ENCODE measurements at places on chromosomes 2 and 18. TPM values are rescaled to one million over a fixed set of nuclear protein-coding genes. Genes with fewer than 3 reads are reported as not detected.

The FBXO41 gene
- polyA plus RNA-seq, result 0.12 TPM

The PAIP2B gene
- polyA plus RNA-seq, result 6.3 TPM

DNA sequence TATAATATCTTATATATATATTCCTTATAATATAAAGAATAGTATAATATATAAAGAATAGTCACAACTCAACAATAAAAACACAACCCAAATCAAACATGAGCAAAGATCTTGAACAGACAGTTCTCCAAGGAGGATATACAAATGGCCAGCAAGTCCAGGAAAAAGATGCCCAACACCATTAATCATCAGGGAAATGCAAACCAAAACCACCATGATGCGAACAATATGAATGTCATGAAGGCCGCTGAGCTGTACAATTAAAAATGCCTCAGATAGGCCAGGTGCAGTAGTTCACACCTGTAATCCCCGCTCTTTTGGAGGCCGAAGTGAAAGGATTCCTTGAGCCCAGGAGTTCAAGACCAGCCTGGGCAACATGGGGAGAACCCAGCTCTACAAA is 58.9 kb downstream of the SLC35F5 start:
- no peak for DNase-seq

DNA sequence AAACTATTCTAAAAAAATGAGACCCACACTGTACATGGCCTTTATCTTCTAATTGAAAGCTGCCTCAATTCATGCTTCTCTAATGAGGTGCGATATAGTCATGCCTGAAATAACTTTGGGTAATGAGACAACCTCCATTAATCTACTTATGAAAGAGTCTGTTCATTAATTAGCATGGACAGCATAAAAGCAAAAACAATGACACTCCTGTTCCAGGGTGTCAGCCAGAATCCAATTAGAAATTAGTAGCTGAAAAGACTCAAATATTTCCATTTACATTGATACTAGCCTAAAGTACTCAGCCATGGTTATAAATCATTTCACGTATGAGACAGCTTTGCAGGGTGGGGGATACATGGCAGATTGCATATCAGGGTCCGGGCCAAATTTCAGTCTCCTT is 288.7 kb downstream of the AKAIN1 start:
- no peak for DNase-seq

GRCh38 chr18:74248595-74248994 is 43.2 kb downstream of the CYB5A start:
- DNase-seq, result no peak

- DNase-seq, result no peak
Measured at GRCh38 chr2:200809506-200810251, 2.0 kb upstream of the BZW1 start.

- DNase-seq, result no peak
Measured at GRCh38 chr2:60337142-60337497, 216.3 kb downstream of the BCL11A start.

DNA sequence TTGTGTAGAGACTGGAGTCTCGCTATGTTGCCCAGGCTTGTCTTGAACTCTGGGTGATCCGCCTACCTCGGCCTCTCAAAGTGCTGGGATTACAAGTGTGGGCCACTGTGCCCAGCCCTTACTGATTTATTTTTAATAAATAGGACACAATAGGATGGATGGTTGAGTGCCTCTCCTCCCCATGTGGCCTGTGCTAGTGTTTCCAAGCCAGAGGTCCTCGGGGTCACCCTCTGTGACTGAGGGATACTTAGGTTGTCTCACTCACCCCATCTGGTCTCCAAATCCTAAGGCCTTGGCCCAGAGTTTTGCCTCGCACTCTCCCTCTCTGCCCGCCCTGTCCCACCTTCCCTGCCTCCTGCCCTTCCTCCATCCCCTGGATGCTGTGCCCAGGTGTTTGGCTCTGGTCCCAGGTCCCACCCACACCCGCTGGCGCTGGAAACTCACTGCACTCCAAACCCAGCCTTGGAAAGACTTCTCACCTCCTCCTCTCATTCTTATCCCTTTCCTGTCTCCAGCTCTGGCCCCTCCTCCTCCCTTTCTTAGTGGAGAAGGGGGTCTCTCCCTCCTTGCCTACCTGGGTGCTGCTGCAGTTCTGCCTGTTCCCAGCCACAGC is 4.7 kb upstream of the ECEL1 start:
- no peak for DNase-seq

- no peak for DNase-seq
Measured at GRCh38 chr2:75022516-75022915, 64.1 kb downstream of the POLE4 start.

DNA sequence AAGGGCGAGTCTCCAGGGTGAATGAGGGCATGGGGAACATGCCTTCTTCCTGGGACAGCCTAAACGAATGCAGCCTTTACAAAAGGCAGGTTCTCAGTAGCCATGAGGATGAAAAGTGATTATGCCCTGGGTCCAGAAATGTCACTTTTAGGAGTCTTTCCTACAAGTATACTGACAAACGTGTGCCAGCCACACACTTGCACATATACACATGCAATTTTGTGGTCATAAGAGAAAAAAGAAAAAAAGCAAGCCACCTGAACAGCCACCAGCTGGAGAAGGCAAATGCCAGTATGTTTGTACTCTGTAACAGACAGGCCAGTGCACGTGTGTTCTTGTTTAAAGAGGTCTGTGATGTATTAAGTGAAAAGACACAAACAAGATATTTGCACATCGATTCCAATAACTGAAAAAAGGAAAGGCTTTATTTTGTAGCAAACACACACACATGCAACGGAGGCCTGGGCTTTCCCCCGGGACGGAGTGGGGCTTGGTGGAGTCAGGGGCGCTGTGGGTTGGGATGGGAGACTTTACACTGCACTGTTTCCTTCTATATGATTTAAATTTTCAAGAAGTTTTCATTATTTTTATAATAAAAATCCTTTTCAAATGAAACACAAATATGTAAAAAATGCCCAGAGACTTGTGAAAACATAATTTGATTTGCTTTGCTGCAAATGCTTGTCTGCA is 108.4 kb downstream of the FAM210A start:
- no peak for DNase-seq

- DNase-seq, result peak; percentile 71
Measured at GRCh38 chr18:77650799-77651385, 401.2 kb downstream of the GALR1 start.

GRCh38 chr18:62663731-62664336 is 51.5 kb upstream of the PHLPP1 start:
- DNase-seq, result no peak

- DNase-seq, result no peak
Measured at GRCh38 chr18:3189884-3190283, 29.9 kb downstream of the MYOM1 start.

DNA sequence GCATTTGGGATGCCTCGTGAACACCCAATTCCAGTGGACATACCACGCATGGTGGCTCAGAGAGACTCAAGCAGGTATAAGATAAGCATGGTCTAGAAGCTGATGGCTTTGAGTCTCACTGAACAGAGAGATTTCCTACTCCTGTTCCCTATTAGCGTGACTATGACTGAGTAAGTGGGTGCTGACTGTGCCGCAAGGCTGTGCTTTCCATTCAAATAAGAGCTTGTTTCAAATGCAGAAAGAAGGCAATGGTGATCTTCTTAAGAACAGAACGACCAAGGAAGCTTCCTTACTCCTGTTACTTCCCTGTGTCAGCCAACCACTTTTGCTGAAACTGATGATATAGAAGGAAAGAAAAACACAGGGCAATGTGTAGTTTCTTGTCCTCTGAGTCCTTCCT is 63.5 kb upstream of the IGFBP2 start:
- DNase-seq, result no peak

DNA sequence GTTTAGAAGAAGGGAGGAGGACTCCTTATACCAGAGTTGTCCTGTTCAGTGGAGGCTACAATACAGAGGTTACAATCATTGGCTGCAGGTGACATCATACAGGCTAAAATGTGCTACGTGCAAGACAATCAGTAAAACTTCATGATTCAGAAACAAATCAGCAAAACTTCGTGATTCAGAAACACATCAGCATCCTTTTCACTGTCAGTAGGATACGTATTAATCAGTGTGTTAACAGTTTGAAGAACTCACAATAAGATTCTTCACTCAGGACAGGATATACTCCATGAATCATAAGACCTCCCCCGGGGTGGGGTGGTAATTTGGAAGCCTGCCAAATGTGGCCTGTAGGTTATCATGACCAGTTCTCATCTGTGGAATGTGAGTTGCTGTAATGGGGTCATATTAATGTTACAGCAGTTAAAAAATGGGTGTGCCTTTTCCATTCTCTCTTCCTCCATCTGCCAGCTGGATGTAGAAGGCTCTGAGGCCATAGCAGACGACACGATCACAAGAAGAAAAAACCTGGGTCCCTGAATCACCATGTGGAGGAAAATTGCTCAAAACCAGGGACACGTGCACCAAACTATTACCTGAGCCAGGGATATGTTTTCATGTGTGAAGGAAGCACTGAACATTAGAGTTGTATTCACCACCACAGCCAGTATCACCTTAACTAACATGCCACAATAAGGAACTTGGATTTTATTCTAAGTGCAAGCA is 134.8 kb upstream of the CREB1 start:
- no peak for DNase-seq

Data from muscle of arm (tissue), 14 donors.